ENCODE measurements at places on chromosomes 3 and 15. TPM values are rescaled to one million over a fixed set of nuclear protein-coding genes. Genes with fewer than 3 reads are reported as not detected.

The RTP1 gene
- not detected for total RNA-seq

The GXYLT2 gene
- 7.4 TPM for total RNA-seq

The HTD2 gene
- total RNA-seq: 10.2 TPM

The CPNE9 gene
- 0.69 TPM for total RNA-seq

The MRAS gene
- 27.7 TPM for total RNA-seq

The ACKR2 gene
- 0.60 TPM for total RNA-seq

The GHSR gene
- total RNA-seq: not detected

The SNTN gene
- not detected for total RNA-seq

Data from progenitor cell of endocrine pancreas (in vitro differentiated cells).